Suppressor macrophage treated with lipopolysaccharide for 1 hour (primary cell): ENCODE measurements at places on chromosomes 5 and 9.

DNA sequence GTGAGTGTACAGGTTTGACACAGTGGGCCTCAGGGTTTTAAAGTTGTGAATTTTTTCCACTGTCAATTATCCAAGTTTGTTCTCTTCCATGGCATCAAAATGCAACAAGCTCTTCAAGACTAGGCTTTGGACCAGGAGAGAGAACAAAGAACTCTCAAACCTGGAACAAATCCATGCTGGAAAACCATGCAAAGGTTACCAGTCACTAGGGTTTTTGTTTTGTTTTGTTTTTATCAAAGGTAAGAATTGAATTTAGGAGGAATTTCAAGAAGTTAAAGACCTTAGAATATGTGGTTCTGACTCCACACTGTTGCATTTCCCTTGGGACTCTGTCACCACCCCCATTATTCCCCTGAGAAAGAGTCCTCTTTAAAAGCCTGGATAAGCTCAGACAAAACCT, 191.1 kb upstream of the PIK3R1 start:
- DNase-seq: no peak

- DNase-seq: no peak
These were observed 51.8 kb upstream of the TEX48 start for GRCh38 chr9:114733816-114734215.

GRCh38 chr5:67310740-67311139, 114.1 kb upstream of the CD180 start:
- no peak for DNase-seq

- DNase-seq: no peak
These were observed 483.5 kb downstream of the AGTPBP1 start for GRCh38 chr9:85258236-85258635.

GRCh38 chr9:71363286-71363961, 242.0 kb upstream of the TRPM3 start:
- DNase-seq: no peak

- DNase-seq: no peak
These were observed 6.5 kb downstream of the PPP6C start for GRCh38 chr9:125183054-125183453.

GRCh38 chr5:148949841-148950470, 112.9 kb downstream of the SH3TC2 start:
- no peak for DNase-seq

DNA sequence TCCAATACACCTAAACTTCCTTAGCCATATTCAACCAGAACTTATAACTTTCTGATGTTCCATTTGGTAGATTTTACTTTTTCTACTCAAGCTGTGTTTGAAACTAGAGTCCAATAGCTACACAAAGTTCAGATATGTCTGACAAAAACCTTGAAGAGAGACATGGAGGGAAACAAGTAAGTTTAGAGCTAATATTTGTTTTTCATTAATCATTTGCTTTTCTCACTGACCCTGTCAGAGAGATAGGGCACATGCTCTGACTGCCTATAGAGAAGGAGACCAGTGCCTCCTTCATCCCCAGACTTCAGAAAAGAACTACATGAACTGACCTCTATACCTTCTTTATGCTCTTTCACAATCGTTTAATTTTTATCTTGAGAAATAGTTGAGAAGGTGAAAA, 157.0 kb upstream of the PPP1R2B start:
- DNase-seq: no peak

- no peak for DNase-seq
These were observed 64.5 kb upstream of the PIP5K1B start for GRCh38 chr9:68640421-68641089.

- no peak for DNase-seq
These were observed 63.7 kb upstream of the PAM start for GRCh38 chr5:102691434-102691833.

DNA sequence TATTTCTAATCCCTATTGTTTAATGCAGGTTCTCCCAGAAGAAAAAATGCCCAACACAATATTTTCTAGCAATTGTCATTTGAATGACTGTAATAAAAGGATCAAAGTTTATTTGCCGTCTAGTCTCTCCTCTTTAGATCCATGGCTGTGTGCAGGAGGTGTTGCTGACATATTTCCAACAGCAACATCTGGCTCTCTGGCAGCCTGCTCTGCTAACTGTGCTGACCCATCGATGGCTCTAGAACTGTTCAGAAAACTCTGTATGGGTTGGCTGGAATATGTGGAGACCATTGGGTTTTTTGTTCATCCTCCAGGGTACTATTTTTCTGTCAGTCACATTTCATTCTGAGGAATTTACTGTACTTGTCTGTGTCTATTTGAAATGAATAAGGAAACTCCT, 202.0 kb upstream of the SLC27A6 start:
- DNase-seq: no peak

GRCh38 chr5:168916852-168917251, 337.7 kb upstream of the PANK3 start:
- no peak for DNase-seq

DNA sequence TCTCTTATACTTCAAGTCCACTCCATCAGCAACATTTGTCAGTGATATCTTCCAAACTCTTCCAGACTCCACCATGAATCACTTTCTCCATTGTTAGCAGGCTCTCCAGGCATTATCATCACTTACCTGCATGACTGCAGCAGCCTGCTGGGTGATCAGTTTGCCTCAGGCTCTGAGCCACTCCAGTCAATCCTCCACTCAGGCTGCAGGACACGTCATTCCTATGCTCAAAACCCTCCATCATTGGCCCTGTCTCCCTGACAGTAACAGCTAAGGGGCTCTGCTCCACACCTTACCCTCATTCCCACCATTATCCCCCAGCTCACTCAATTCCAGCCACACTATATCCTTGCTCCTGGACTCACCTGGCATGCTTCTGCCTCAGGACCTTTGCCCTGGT, 10.7 kb downstream of the DIRAS2 start:
- DNase-seq: no peak

DNA sequence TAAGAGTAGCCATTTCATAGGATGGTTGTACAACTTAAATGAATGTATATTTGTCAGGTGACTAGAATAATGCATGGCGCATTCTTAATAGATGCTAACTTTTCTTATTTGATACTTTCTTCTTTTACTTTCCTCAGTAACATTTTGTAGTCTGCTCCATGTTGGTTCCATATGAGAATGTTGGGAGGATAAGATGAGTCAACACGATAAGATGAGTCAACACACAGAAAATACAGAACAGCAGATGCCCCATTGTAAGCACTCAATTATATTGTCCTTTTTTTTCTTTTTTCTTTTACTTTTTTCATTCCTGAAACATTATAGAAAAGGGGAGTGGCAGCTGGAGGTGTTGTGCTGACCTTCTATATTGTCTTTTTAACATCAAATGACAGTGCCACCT, 92.3 kb upstream of the SPATA31C2 start:
- no peak for DNase-seq

- no peak for DNase-seq
These were observed 8.0 kb downstream of the ARL10 start for GRCh38 chr5:176373100-176373818.

GRCh38 chr9:137530331-137530730, 19.9 kb downstream of the PNPLA7 start:
- peak; percentile 41 for DNase-seq

- no peak for DNase-seq
These were observed 141.1 kb downstream of the AUH start for GRCh38 chr9:91220491-91221135.

DNA sequence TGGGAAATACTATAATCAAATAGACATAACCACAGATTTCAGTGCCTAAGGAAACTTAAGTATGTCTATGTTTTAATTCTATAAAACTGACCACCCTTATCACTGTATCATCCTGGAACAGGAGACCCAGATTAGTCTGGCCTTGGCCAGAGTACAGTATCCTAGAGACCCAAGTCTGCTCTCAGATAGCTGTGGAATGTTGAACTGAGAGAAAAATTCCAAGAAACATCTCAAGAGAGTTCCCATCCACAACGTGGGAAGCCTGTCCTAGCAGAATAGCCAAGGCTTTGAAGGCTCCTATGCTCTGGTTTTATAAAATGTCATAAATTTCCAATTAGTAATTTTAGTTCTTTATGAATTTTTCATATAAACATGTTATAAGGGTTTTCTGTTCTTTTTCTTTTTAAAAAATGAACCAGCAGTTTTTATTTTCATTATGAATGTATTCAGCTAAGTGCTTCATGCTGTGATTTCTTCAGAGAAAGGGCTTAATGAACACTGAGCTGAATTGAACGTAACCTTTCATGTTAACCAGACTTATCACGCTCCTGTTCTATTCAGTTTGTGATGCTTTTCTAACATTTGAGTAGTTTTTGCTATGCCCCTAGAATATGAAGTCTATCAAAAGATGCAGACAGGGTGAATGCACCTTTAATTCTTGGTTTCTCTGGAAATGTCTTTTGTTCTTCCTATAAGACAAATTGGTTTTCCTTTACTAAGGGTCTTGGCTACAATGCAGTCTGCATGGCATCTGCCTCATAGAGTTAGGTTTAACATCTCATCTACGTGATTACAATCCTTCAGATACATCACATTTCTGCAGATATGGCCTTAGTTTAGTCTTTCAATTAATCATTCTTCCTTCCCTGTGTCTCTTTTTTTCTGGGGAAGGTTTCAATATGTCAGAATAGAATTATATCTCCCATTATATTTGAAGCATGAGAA, 230.8 kb downstream of the CYLC2 start:
- no peak for DNase-seq
